ENCODE measurements at places on chromosomes 1 and 21.
A peak's percentile ranks its signal among the peaks of the same experiment; 100 is the strongest.

DNA sequence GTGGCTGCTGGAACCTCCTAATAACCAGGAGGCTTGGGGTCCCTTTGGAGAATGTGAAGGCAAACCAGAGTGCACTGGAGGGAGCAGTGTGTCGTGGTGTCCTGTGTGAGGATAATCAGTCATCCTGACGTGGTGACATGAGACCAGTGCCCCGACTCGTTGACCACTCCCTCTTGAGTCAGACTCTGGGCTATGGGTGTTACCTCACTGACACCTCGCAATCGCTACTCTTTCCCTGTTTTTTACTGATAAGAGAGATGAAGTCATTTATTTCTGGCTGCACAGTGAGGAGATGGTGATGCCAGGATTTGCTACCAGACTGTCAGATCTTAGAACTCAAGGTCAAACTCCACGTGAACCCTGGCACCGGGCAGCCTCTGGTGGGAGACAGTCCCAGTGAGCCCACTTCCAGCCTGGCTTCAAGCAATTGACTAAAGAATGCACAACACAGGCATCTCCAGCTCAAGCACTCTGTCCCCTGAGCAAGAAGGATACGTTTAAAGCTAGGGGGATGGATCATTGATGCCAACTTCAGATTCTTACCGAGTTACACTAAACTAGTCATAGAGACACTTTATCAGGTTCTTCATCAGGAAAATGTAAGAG, 30.3 kb downstream of the UBASH3A start:
- peak; percentile 43 for DNase-seq

- DNase-seq: no peak
Observed at GRCh38 chr1:220274251-220274855, 2.1 kb upstream of the RAB3GAP2 start.

- DNase-seq: no peak
Observed at GRCh38 chr1:171366816-171367215, 52.8 kb downstream of the FMO4 start.

GRCh38 chr21:41090981-41091380, 77.0 kb upstream of the BACE2 start:
- no peak for DNase-seq

GRCh38 chr1:62355095-62355494, 35.9 kb upstream of the KANK4 start:
- no peak for DNase-seq

DNA sequence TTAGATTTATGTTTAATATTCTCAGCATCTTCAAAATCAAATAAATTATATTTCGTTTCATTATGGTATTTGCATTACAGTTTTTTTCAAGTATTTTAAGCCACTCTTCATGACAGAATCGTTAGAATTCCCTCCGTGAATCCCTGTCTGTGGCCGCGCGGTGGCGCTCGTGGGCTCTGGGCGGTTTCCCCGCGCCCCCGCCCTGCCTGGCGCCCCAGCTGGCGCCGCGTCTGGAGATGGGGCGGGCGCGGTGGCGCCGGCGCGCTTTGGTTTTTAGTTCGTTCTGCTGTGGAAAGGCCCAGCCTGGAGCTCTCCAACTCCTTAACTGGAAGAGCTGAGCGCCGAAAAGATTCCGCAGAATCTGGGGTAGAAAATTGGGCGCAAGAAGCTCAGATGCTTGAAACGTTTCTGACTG, 25.7 kb downstream of the PRMT2 start:
- DNase-seq: no peak

DNA sequence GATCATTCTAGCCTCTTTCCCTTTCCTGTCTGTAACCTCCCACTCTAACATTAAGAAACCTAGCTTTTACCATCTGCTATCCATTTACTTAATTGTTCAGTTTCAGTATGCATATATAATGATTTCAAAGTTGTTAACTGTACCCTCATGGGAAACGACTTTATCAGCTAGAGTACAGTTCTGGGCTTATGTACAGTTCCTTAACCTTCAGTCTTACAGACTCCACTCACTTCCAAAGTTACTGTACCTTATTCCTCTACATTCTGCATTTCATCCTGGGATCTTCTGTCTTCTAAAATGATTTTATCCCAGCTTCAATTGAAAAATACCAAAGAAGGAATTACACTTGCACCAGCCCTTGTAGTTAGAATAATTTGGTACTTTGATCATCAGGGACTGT, 108.7 kb upstream of the KCNE2 start:
- no peak for DNase-seq

DNA sequence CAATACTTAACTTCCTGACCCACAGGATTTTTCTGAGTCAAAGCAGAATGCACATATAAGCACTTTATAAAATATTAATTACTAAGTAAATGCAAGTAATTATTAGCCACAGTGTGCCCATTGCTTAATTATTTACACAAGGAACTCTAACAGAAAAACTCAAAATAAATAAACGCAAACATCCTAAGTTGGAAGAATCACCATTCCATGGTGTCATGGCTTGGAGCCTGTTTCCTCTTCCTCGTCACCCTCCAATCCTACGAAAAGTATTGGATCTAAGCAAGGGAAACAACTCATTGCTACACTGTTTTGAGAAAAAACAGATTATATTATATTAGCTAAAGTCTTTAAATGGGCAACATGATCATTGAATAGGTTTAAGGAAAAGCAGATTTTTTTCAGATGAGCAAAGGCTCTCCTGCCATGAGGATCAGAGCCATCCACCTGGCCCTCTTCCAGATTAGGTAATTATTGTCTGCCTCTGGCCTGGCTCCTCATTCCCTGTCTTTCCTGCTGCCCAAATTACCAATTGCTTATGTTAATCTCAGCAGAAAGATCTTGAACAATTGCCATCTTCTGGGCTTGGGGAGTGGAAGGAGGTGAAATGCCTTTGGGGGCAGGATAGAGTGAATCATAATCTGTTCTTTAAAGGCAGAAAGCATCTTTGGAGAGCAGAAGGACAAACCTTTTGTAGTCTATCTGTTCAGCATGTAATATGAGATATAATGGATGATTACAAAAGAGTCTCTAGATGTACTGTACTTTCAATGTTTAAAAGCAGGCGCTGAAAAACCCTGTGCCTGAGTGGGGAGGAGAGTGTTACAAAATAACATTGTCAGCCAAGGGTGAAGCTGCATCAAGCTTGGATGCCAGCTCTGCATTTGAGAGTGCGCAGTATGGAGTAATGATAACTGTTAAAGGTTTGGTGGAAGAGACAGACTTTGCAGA, 121.2 kb downstream of the DUSP10 start:
- DNase-seq: no peak

- no peak for DNase-seq
Observed at GRCh38 chr1:223665592-223666312, at the start of gene CAPN8. CAPN8 (minus strand) TSS chr1:223665701; CDS start chr1:223665646, 55 bp downstream.

DNA sequence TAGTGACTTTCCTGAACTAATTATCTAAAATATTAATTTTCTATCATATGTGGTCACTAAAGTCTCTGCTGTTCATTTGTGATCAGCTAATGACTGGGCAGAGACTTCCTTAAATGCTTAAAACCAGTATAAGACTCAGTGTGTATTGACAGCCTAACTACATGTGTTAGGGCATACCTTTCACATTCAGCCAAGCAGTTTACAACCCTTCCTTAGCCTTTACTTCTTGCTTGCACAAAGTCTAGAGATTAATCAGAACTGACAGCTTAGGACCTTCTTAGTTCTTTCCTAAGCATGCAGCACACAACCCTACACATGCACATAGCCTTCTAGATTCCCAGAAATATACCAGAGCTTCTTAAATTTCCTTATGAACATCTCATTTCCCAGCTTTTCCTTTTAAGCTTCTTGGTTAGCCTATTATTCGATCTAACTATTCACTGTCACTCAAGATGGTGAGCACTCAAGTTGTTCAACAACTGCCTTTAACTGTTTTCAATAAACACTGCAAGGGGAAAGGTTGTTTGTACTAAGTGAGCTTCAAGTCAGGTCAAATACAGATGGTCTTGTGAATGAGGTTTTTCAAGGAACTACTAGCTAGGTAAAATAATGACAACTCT, 13.4 kb downstream of the EYA3 start:
- DNase-seq: no peak

GRCh38 chr1:71463144-71463543, 382.3 kb upstream of the ZRANB2 start:
- no peak for DNase-seq

- DNase-seq: no peak
Observed at GRCh38 chr1:53567851-53568250, 108.7 kb downstream of the DMRTB1 start.

GRCh38 chr1:34199927-34200326, 23.2 kb downstream of the C1orf94 start:
- no peak for DNase-seq

DNA sequence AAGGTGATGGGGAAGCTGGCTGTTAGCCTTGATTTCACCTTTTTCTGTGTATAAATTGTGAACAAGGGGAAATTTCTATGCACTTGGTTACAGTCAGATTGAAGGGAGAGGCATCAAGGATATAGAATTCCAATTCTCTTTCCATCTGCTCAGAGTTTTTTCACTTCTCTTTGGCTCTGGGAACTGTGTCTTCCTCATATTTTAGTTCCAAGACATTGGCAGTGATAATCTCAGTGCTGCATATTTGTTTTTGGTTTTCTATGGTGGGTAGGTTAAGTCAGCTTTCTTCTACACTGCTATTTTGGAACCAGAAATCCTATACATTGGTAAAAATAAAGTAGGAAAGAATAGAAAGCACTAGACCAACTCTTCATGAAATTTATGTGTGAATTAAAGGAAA, 569.6 kb upstream of the CXADR start:
- no peak for DNase-seq

GRCh38 chr1:151047925-151048644, 534 bp downstream of the C1orf56 start:
- no peak for DNase-seq

- no peak for DNase-seq
Observed at GRCh38 chr1:69991644-69992043, 213.7 kb downstream of the LRRC40 start.

DNA sequence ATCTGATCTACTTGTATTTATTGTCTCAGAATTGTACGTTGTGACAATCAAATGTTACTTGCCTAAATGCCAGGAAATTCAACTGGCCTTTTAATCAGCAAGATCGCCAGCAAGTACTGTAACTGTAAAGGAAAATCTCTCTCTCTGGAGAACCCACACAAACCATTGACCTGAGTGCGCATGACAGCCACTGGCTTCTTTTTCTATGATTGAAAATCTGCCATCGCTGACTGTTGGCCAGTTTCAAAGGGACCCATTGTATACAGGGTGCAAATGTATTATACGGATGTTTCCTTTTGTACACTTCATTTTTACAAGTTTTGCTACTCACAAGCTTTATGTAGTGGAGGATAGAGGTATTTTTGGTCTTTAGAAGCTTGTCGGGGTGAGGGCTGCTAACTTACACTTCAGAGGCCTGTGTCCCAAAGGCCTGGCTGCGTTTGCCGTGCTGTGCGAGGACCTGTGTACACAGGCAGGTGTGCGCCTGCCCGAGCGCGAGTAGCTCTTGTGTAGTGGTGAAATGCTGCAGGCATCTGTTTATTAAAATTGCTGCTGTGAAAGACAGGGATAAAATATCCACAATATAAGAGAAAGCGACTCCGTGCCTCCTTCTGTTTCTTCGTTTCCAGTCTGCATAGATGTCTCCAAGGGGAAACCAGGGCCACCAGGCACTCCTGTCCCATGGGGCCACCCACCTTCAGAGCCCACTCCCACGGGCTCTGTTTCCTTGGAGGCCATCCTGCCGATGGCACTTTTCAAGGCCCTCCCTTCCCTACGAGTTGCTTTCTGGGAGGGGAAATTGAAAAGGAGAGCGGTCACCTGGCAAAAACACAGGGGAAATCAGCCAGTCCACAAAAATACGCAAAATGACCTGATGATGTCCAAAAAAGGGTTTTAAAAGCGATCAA, 25.3 kb upstream of the TRAPPC10 start:
- DNase-seq: no peak

- DNase-seq: no peak
Observed at GRCh38 chr1:3614755-3615742, 3.7 kb upstream of the MEGF6 start.

DNA sequence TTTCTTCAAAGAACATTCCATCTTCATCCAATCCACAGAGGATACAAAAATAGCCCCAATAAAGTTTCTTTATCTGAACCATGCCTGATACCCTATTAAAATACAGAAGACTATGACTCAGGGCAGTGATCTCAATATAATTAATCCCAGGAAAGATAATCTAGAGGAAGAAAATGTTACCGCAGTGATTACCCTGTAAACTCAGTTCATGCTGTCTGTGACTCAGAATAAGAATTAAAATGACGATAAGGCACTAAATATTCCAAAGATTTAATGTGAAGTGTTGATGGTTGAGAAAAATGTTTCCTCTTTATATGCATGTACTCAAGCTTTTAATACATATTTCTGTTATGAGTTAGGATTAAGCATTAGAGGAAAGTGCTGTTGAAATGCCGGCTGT, 88.6 kb upstream of the LYPLAL1 start:
- no peak for DNase-seq

DNA sequence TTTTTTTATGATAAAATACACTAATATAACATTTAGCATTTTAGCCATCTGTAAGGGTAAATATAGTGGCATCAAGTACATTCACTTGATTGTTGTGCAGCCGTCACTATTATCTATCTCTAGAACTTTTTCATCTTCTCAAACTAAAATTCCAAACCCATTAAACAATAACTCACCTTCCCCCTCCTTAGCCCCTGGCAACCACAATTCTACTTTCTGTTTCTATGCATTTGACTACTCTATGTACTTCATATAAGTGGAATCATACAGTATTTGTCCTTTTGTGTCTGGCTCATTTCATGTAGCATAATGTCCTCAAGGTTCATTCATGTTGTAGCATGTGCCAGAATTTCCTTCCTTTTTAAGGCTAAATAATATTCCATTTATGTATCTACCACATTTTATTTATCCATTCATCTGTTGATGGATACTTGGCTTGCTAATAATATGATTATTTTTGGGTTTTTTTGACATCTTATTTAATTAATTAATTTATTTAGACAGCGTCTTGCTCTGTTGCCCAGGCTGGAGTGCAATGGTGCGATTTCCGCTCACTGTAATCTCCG, 69.6 kb upstream of the MACF1 start:
- no peak for DNase-seq

DNA sequence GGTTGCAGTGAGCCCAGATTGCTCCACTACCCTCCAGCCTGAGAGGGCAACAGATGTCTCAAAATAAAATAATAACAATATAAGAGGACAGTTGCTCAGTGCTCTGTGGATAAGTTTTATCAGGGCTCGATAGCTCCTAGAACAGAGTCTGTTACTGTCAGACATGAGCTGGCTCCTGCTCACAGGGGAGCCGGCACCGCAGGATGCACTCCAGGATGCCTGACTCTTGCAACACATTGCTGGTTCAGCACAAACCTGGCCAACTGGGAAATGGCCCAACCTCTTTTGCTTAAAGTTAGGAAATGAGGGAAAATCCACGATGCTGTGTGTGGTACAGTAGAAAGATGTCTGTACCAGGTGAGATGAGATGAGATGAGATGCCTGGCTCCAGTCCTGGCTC, 5.8 kb upstream of the CTSE start:
- no peak for DNase-seq

GRCh38 chr1:64337475-64337874, 132.5 kb upstream of the CACHD1 start:
- DNase-seq: no peak

- no peak for DNase-seq
Observed at GRCh38 chr21:25562660-25563059, 44.6 kb downstream of the MRPL39 start.

- no peak for DNase-seq
Observed at GRCh38 chr1:25805863-25806225, 5.9 kb downstream of the SELENON start.
